ENCODE measurements at places on chromosomes 7 and 10.
A peak's percentile ranks its signal among the peaks of the same experiment; 100 is the strongest.

DNA sequence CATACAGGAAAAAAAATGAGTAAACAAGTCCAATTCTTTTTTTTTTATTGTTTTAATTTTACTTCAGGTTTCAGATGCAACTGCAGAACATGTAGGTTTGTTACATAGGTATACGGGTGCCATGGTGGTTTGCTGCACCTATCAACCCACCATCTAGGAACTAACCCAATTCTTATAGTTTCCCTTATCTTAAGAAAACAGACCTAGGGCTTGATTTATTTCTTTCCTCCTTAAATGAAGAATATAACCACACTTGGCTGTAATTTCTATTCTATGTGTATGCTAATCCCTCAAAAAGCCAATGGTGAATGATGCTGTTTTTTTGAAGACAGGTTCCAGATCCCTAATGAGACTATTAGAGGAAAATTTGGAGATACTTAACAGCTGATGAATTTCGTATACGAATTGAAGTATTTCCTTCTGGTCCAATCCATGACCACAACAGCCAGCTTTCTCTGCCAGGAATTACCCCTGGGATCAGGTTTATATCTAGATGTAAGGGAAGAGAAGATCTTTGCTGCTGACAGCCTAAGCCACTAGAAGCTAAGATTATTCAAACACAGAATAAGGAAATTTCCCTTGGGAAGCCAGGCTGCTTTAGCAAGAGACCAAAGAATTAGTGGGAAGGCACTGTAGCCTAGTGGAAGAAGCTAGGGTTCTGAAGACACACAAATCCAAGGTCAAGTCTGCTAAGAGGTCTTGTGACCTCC, 115.8 kb downstream of the INHBA start:
- H3K4me1 ChIP-seq = no peaks in the 10 kb centered on the region
- H3K27me3 ChIP-seq = no peaks in the 10 kb centered on the region
- H3K27ac ChIP-seq = no peak overlapping the region
- no peaks in the 10 kb centered on the region for H3K36me3 ChIP-seq

DNA sequence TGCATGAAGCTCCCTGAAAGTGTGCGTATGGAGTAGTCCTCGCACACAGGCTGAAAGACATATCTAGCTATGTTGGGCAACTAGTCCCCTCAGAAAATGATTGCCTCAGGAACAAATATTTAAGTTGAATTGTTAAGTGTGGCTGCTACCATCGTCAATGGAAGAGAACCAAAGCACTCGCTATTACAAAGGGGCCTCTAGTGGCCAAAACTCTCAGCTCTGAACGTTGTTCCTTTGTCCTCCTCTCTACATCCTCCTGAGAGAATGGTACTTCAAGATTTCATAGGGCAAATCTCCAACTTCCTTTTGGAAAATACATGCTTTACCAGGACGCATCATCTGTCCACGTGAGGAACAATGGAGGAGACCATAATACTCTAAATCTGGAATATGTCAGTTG, 209.9 kb downstream of the NRG3 start:
- H3K4me3 ChIP-seq = no peak overlapping the region
- H3K36me3 ChIP-seq = no peaks in the 10 kb centered on the region
- no peaks in the 10 kb centered on the region for H3K4me1 ChIP-seq
- no peak for DNase-seq

DNA sequence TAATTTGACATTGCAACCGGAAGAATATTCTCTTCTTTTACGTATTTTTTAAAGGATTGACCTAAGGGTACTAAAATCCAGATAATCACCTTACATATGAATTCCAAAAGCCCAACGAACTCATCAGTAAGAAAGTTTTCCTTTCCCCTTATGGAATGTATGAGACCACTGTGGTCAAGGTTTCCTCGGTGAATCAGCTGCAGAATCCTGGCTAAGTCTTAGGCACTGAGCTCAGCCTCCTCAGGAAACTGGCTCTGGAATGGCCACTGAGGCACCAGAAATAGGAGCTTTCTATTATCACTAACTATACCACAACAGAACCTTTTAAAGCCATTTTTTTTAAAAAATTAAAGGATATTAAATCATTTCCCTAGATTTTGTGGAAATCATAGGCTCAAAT, 21.0 kb downstream of the SVIL start:
- H3K4me3 ChIP-seq = no peak overlapping the region
- peaks cover 4% of the 10 kb centered on the region for H3K36me3 ChIP-seq
- no peak for DNase-seq

DNA sequence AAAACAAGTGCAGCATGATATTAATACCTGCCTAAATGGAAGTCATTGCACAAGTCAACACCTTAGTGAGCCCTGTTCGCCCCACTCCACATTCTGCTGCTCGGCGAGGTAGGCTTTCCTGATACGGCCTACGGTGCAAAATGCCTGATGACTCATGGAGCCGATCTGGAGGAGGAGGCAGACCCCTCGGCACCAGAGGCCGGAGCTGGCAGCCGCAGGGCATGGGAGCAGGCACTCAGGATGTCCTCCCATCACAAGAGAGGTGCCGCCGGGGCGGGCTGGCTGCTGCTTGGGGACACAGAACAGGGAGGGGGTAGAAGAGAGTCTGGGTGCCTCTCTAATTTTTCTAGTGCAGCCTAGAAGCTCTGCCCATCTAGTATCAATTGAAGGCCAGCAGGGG, 418.5 kb upstream of the MGMT start:
- no peak for DNase-seq
- no peaks in the 10 kb centered on the region for H3K36me3 ChIP-seq
- peaks cover 2% of the 10 kb centered on the region for H3K27me3 ChIP-seq
- no peak overlapping the region for H3K4me3 ChIP-seq
- no peaks in the 10 kb centered on the region for H3K4me1 ChIP-seq
- no peak overlapping the region for H3K27ac ChIP-seq

DNA sequence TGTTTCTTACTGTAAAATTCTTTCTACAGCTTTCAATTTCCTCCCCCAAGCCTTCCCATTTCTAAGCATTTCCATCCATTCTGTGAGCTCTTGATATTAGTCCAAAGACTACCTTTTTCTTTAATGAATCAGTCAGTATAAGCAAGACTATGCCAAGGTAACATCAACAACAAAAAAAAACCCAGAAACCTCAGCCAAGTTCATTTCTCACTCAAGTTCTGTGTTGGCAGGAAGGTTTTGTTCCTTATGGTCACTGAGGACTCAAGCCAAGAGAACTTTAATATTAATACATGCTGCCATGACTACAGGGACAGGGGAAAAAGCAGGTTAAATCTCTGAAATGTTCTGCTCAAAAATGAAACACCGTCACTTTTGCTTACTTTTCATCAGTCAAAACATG, 621.2 kb upstream of the NRP1 start:
- H3K36me3 ChIP-seq = no peaks in the 10 kb centered on the region
- H3K27ac ChIP-seq = no peak overlapping the region
- DNase-seq = no peak
- no peak overlapping the region for H3K4me3 ChIP-seq
- no peaks in the 10 kb centered on the region for H3K27me3 ChIP-seq
- H3K4me1 ChIP-seq = no peaks in the 10 kb centered on the region

GRCh38 chr7:22351878-22352277, 5.1 kb downstream of the RAPGEF5 start:
- no peak for DNase-seq
- peaks cover 24% of the 10 kb centered on the region for H3K27me3 ChIP-seq
- H3K36me3 ChIP-seq = no peaks in the 10 kb centered on the region
- no peak overlapping the region for H3K27ac ChIP-seq
- H3K4me3 ChIP-seq = no peak overlapping the region

- H3K27me3 ChIP-seq = no peaks in the 10 kb centered on the region
- H3K27ac ChIP-seq = no peak overlapping the region
- H3K36me3 ChIP-seq = no peaks in the 10 kb centered on the region
- H3K4me1 ChIP-seq = no peaks in the 10 kb centered on the region
- no peak for DNase-seq
- no peak overlapping the region for H3K4me3 ChIP-seq
These were observed 464.9 kb upstream of the NRP1 start for GRCh38 chr10:33799281-33799943.

GRCh38 chr10:3972460-3973301, 187.7 kb upstream of the KLF6 start:
- peaks cover 3% of the 10 kb centered on the region for H3K36me3 ChIP-seq
- peak overlapping the region; percentile 65 for H3K4me3 ChIP-seq
- H3K27ac ChIP-seq = peak overlapping the region; percentile 92
- peak; percentile 41 for DNase-seq

GRCh38 chr7:149690688-149691446, 82.5 kb downstream of the ZNF467 start:
- no peak overlapping the region for H3K4me3 ChIP-seq
- DNase-seq = peak; percentile 35
- peaks cover 54% of the 10 kb centered on the region for H3K27me3 ChIP-seq
- H3K4me1 ChIP-seq = peaks cover 2% of the 10 kb centered on the region
- H3K27ac ChIP-seq = peak overlapping the region; percentile 39
- no peaks in the 10 kb centered on the region for H3K36me3 ChIP-seq

DNA sequence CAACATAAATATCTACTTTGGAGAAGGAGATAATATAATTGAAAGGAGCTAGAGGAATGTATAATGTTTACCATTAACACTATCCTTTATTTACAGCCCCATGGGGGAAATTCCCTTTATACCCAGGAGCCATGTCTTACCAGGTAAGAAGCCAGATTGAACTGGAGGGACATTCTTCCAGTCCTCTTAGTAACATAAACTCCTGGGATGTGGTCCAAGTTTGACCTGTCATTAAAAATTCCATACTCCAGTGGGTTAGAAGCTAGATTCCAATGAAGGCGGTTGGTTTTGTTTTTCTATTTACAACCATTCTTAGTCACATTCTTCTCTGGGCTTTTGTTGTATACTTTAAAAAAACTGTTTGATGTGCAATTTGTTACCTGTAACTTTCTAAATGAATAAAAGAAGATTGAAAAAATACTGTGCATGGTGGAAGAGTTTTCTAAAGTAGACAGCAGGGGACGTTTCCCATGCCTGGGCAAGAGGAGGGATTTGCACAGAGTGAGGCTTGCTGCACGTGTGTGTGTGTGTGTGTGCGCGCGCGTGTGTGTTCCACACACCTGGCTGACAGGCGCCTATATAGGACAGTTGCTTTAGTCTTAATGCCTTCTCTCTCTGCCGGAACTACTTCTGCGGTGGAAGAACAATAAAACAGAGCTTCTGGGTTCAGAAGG, 2.0 kb downstream of the PLCE1 start:
- H3K36me3 ChIP-seq = no peaks in the 10 kb centered on the region
- peaks cover 62% of the 10 kb centered on the region for H3K27me3 ChIP-seq
- H3K4me3 ChIP-seq = no peak overlapping the region
- H3K4me1 ChIP-seq = peaks cover 1% of the 10 kb centered on the region
- no peak for DNase-seq
- H3K27ac ChIP-seq = no peak overlapping the region

GRCh38 chr7:56079450-56080185, 13.1 kb downstream of the PHKG1 start:
- peaks cover 24% of the 10 kb centered on the region for H3K36me3 ChIP-seq
- no peaks in the 10 kb centered on the region for H3K4me1 ChIP-seq
- no peak for DNase-seq
- H3K4me3 ChIP-seq = no peak overlapping the region
- no peaks in the 10 kb centered on the region for H3K27me3 ChIP-seq
- no peak overlapping the region for H3K27ac ChIP-seq

- no peaks in the 10 kb centered on the region for H3K27me3 ChIP-seq
- no peaks in the 10 kb centered on the region for H3K4me1 ChIP-seq
- no peaks in the 10 kb centered on the region for H3K36me3 ChIP-seq
- no peak overlapping the region for H3K27ac ChIP-seq
- no peak for DNase-seq
- no peak overlapping the region for H3K4me3 ChIP-seq
These were observed 65.6 kb downstream of the PTPRZ1 start for GRCh38 chr7:121938429-121938996.

GRCh38 chr10:119209035-119209735, 1.8 kb downstream of the GRK5 start:
- no peaks in the 10 kb centered on the region for H3K27me3 ChIP-seq
- peak; percentile 77 for DNase-seq
- H3K27ac ChIP-seq = peak overlapping the region; percentile 96
- H3K4me1 ChIP-seq = peaks cover 63% of the 10 kb centered on the region

GRCh38 chr7:128454808-128455542, 703 bp upstream of the HILPDA start:
- peaks cover 38% of the 10 kb centered on the region for H3K36me3 ChIP-seq
- peak overlapping the region; percentile 97 for H3K27ac ChIP-seq
- H3K4me3 ChIP-seq = peak overlapping the region; percentile 96
- H3K27me3 ChIP-seq = peaks cover 11% of the 10 kb centered on the region

GRCh38 chr10:78516756-78517155, 483.1 kb downstream of the RPS24 start:
- no peak overlapping the region for H3K4me3 ChIP-seq
- DNase-seq = no peak
- H3K4me1 ChIP-seq = peaks cover 3% of the 10 kb centered on the region
- H3K27me3 ChIP-seq = no peaks in the 10 kb centered on the region
- H3K27ac ChIP-seq = no peak overlapping the region

GRCh38 chr10:132790934-132791829, 5.2 kb upstream of the NKX6-2 start:
- no peak overlapping the region for H3K27ac ChIP-seq
- no peak overlapping the region for H3K4me3 ChIP-seq
- DNase-seq = no peak
- peaks cover 12% of the 10 kb centered on the region for H3K27me3 ChIP-seq
- H3K36me3 ChIP-seq = no peaks in the 10 kb centered on the region

GRCh38 chr10:48496831-48497779, 107.8 kb downstream of the ARHGAP22 start:
- H3K36me3 ChIP-seq = no peaks in the 10 kb centered on the region
- peaks cover 11% of the 10 kb centered on the region for H3K27me3 ChIP-seq
- DNase-seq = no peak
- no peak overlapping the region for H3K4me3 ChIP-seq

DNA sequence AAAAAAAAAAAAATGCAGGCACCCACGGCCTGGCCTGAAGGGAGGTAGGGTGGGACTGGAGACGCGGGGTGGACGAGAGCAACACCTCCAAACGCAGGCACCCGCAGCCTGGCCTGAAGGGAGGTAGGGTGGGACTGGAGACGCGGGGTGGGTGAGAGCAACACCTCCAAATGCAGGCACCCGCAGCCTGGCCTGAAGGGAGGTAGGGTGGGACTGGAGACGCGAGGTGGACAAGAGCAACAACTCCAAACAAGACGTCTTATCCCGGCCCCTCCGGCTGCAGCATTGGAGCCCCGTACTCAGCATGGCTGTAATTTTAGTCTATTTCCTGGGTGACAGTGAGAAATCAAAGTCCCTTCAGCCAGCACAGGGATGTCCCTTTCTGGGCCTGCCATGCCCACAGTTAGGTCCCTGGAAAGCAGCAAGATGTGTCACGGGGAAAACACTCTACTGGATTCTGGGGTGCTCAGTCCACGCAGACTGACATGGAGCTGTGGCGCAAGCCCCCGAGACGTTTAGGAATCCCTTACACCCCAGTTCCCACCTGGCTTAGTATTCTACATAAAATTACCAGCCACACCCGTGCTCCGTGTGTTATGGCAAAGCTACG, 119.9 kb downstream of the WDR37 start:
- H3K27ac ChIP-seq = no peak overlapping the region
- H3K4me3 ChIP-seq = no peak overlapping the region
- no peak for DNase-seq
- no peaks in the 10 kb centered on the region for H3K4me1 ChIP-seq
- no peaks in the 10 kb centered on the region for H3K27me3 ChIP-seq
- H3K36me3 ChIP-seq = no peaks in the 10 kb centered on the region

Measured in activated naive CD8-positive, alpha-beta T cell treated with anti-CD3 and anti-CD28 coated beads, Interleukin-2, amount 50 U/mL, for 24 hours (primary cell).